ENCODE measurements at places on chromosomes 4 and X.

DNA sequence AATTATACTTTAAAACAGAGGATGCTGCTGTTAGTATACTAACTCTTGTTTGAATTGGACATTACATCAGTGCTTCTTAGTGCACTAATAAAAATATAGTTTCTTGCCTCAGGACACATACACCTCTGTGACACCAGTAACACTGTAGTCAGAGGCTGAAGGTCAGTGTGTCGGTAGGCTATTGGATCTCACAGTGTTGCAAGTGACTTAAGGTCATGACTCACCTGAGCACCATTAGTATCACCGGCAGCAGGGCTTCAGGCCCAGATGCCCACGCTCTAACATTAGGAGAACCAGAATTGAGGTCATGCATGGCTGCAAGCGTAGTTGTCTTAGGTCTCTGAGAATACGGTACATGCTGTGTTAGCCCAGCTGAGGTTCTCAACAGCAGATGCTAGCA, 15.2 kb downstream of the ETDC start:
- no peak for DNase-seq

DNA sequence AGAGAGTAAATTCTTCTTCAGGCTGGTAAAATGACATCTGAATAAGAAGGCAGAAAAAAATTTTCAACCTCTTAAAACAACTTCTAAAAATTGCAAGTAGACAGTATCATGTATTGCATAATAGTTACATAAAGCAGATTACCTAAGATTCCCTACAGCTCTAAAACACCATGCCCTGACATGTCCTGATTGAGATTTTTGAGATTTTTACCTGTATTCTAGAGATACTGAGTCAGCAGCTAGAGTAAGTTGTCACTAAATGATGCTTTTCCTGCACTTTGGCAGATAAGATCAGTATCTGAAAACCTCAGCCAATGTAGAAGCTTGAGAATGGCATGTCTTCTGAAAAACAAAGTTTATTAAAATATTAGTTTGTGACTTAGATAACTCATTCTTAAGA, 713.6 kb downstream of the CCSER1 start:
- DNase-seq: no peak

DNA sequence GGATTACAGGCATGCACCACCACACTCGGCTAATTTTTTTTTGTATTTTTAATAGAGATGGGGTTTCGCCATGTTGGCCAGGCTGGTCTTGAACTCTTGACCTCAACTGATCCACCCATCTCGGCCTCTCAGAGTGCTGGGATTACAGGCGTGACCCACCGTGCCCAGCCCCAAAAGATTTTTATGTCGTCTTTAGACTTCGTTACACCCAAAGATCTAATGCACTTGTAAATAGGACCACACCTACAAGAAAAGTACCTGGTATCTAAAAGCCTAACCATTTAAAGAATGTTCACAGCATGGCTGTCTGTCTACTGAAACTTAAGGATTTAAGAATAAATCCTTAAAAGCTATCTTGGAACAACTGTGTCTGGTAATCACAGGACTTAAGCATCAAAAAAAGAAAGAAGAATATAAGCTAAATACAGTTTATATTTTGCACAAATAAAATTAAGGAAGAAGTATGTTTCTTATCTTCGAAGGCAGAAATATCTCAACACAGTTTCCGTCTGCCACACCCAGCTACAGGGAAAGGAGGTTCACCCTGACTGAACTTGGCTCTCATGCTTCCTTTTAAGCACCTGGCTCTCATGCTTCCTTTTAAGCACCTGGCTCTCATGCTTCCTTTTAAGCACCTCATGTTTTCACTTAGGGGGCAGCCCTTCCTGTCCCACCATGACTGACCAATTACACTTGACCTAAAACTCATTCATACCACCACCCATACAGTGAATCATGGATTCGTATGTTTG, 92.0 kb upstream of the STS start:
- DNase-seq: no peak

DNA sequence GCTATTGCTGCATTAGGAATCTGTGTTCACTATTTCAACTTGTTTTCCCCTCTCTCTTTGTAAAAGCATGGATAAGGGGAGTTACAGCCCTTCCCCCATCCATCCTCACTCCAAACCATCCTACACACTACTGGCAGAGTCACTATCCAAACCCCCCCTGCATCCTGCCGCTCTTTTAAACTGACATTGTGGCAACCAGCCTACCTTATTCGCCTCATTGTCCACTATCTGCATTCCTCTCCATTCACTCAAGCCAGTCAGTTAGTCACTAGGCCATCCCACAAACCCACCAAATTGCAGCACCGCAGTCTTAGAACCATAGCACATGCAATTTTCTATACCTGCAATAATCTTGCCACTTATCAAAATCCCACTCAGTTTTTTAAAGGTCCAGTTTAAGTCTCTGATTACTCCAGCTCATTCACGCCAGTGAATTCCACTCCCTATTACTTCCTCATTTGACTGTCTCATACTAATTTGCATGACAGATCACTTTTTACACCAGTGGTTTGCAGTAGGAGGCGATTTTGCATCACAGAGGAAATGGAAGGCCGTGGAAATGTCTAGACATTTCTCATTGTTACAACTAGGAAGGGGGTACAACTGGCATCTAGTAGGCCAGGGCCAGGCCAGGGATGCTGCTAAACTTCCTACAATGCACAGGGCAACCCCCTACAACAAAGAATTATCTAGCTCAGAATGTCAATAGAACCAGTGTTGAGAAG, 181.8 kb downstream of the HS6ST2 start:
- DNase-seq: no peak

DNA sequence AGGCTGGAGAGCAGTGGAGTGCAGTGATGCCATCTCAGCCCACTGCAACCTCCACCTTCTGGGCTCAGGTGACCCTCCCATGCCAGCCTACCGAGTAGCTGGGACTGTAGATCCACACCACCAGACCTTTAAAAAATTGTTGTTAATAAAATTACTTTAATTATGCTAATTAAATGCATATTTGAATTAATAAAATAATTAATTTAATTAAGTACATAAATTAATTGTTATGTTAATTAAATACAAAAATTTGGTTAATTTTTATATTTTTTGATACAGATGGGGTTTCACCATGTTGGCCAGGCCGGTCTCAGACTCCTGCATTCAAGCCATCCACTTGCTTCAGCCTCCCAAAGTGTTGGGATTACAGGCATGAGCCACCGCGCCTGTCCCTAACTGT, 12.6 kb upstream of the RAPGEF2 start:
- DNase-seq: no peak

- DNase-seq: no peak
Observed at GRCh38 chrX:48604701-48605100, 7.4 kb downstream of the WDR13 start.

- no peak for DNase-seq
Observed at GRCh38 chrX:39158801-39159657, 357.8 kb downstream of the MID1IP1 start.

GRCh38 chr4:159966746-159967145, 863.9 kb downstream of the RAPGEF2 start:
- no peak for DNase-seq

GRCh38 chr4:61274286-61274685, 74.2 kb downstream of the ADGRL3 start:
- DNase-seq: no peak

GRCh38 chrX:110795645-110796406, at the start of gene CHRDL1:
Gene CHRDL1, minus strand, starts transcription at chrX:110795817. Its CDS starts 3,636 bp downstream, at chrX:110792181.
- no peak for DNase-seq

DNA sequence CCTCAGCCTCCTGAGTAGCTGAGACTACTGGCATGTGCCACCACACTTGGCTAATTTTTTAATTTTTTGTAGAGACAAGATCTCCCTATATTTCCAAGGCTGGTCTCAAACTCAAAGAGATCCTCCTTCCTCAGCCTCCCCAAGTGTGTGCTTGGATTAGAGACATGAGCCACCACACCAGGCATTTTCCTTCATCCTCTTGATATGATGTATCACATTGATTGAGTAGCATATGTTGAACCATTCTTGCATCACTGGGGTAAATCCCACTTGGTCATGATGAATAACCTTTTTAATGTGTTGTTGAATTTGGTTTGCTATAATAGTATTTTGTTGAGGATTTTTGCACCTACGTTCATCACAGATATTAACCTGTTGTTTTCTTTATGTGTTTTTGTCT, 24.2 kb upstream of the PPM1K start:
- DNase-seq: no peak

DNA sequence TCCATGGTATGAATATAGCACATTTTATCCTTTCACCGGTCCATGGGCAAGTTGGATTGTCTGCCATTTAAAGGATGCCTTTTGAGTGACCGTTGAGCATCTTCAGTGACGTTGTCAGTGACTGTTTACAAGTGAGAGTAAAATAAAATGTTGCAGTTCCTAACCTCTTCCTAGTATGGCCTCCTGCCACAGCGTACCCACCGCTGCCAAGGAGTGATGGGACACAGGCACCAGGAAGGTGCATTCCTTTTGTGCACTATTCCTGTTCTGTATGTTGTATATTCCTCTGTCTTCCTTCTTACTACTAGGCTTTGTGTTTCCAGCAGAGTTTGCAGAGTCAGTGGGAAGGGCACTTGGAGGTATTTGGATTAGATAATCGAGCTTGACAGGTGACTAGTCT, 61.5 kb downstream of the SNX25 start:
- no peak for DNase-seq

DNA sequence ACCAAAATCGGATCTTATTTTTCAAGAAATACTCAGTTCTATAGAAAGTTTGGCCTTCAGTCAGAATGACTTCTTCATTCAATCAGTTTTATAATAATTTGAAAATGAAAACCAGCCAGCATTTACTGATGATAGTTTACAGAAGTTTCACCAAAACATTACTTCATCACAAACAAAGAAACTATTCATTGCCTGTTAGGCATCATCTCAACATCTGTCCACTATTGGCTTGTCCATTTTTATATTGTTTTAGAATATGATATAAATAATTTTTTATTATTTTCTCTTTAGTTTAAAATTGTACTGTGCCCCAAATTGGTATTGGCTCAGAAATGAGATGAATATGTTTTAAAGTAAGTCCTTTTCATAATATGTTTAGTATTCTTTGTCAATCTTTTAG, 38.4 kb downstream of the FAT4 start:
- DNase-seq: no peak

- DNase-seq: no peak
Observed at GRCh38 chr4:89356086-89356485, 48.5 kb upstream of the GPRIN3 start.

GRCh38 chrX:40864972-40865371, 129.6 kb upstream of the MED14 start:
- no peak for DNase-seq

- no peak for DNase-seq
Observed at GRCh38 chr4:31366041-31366440, 645.9 kb downstream of the PCDH7 start.

DNA sequence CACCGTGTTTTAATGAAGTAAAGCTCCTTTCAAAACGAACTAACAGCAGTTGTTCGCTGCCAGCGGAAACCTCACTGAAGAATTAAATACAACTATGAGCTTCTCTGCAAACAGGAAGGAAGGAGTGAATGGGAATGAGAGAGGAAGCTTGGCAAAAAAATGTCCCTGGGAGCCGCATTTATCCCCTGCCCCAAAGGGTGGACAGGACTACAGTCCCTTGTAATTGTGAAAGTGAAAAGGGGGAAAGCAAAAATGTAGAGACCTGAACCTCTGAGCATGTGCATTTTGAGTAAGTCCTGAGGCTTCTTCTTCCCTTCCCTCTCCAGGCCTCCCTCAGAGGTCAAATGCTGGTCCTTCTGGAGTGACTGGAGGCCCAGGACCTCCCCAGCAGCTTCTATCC, 53.8 kb upstream of the BMP2K start:
- DNase-seq: no peak

GRCh38 chr4:82787342-82787741, 11.3 kb downstream of the SCD5 start:
- no peak for DNase-seq

DNA sequence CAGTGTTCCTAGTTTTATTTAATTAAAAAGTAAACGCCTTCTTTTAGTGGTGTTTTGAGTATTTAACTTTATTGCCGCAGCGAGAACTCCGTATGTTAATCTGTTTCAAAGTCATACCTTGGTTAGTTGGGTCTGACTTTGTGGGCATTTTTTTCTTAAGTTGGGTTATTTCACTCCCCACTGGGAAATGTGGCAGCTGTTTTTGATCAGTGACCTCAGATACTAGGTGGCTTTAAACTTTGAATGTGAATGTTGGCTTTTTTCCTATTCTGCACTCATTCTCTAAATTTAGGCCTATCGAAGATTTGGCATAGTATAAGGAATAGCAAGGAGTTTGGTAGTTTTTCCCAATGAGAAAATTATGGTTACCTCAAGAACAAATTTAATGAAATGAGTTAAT, 85.9 kb downstream of the FIP1L1 start:
- DNase-seq: no peak

DNA sequence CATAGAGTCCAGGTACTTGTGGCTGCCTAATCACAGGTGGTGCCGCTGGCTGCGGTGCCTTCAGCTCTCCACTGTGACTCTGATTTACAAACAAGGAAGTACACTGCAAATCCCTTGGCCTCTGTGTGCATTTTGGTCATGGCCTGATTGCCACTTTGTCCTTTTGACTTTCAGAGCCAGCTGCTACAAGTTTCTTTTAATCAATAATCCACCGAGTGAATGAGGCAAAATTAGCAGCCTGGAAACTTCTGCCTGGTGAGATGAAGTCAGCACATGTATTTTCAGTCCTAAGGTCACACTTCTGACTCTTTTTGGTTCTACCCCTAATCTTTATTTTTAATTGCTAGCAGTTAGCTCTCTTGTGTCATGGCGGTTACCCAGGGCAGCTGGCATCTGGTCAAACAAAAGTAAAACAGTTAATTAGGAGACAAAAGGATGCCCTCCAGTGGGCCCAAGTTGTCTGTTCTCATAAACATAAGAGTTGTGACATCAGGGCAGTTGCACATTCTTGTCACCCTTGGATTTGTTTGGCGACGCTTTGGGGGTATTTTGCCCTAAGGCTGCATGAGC, 62.3 kb upstream of the LNX1 start:
- no peak for DNase-seq
